ENCODE measurements at places on chromosomes 4 and X.

DNA sequence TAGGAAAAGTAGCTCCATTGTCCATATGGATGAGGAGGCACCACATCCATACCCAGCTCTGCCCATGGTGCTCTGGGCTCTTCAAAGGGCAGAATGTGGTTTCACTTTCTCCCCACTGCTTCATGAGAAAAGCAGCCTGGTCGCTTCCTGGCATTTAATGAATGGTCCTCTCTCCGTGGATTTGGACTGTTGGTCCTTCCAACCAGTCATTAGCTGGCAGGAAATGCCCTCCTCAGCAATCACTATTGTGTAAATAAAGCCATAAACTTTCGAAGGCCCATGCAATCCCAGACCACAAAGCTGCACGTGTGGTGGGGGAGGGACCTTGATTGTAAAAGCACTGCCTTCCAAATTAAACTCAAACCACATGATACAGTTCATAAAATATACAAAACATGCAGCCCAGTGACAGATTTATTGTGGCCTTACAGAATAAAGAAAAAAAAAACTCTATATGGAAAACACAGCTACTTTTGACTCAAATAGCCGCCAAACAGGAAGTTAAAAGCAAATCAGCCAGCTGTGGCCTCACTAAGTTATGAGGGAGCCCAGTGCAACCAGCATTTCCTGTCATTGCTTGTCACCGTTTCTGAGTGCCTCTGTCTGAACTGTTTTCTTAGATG is 8.1 kb downstream of the MBNL3 start:
- DNase-seq = no peak

GRCh38 chrX:50183891-50184290 is 16.9 kb downstream of the AKAP4 start:
- DNase-seq = no peak

DNA sequence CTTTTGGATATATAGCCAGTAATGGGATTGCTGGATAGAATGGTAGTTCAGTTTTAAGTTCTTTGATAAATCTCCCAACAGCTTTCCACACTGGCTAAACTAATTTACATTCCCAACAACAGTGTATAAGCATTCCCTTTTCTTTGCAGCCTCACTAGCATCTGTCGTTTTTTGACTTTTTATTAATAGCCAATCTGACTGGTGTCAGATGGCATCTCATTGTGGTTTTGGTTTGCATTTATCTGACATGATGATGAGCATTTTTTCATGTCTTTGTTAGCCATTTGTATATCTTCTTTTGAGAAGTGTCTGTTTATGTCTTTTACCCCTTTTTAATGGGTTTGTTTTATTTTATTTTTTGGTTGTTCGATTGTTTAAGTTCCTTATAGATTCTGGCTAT is 13.3 kb downstream of the UBQLN2 start:
- DNase-seq = no peak

- no peak for DNase-seq
Measured at GRCh38 chrX:19670854-19671620, 155.7 kb upstream of the MAP3K15 start.

DNA sequence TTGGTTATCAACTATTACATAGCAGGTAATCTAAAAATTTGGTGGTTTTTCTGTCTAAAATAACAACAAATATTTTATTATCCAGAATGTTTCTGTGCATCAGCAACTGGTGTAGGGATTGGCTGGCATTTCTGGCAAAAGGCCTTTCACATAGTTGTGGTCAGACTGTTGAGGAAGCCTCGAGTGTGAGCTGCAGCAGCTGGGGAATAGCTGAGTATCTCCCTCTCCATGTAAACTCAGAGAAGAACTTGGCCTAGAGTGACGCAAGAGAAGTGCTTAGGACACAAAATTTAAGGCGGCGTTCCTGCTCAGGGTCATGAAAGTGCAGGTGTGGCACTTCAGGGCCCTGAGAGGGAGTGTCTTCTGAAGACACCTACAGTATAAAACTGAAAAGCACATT is 558.9 kb downstream of the SPOCK3 start:
- no peak for DNase-seq

DNA sequence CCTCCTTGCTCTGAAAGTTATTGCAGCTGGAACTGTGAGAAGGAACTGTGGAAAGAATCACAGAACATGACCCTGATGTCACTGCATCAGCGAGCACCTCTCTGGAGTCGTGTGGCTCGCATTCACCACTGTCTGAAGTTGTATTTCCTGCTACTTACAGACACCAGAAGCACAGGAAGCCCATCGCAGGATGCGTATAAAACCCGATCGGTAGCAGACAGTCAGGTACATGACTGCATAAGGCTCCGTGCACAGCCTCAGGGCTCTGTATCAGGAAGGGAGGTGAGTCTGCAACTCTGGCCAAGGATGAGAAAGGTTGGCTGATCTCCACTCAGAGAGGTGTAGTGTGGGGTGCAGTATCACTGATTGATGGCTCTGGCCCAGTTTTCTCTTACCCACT is 134.4 kb downstream of the EVC2 start:
- no peak for DNase-seq

GRCh38 chr4:169840554-169840953 is 82.8 kb upstream of the HPF1 start:
- no peak for DNase-seq

GRCh38 chrX:16678689-16679088 is 28.7 kb downstream of the S100G start:
- no peak for DNase-seq

DNA sequence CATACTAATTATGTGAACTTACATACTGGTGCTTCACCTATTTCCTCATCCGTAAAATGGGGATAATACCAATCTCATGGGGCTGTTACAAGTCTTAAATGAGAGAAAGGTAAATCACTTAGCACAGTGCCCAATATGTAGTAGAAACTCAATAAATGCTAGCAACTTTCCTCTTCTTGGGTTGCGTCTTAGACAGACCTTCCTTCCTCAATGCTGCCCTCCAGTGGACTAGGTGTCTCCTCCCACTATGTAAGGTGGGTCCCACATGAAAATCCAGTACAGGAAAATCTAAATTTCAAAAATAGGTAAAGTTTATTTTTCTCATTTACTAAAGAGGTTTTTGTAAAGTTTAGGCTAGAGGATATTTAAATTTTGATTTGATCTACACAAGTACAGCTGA is 20.6 kb downstream of the ZDHHC9 start:
- no peak for DNase-seq

- no peak for DNase-seq
Measured at GRCh38 chrX:77347572-77347971, 99.6 kb upstream of the FGF16 start.

GRCh38 chr4:168221301-168221700 is 97.3 kb downstream of the DDX60 start:
- no peak for DNase-seq

All from stimulated activated CD4-positive, alpha-beta T cell treated with anti-CD3 and anti-CD28 coated beads, Interleukin-1b, Interleukin-23, amount 100 ng/mL, for 1 hour (primary cell).